Esophagus squamous epithelium (tissue), 5 donors: ENCODE measurements at places on chromosomes 2 and 18.

- DNase-seq, result no peak
These were observed 688 bp upstream of the ARHGAP28 start for GRCh38 chr18:6728809-6729246.

DNA sequence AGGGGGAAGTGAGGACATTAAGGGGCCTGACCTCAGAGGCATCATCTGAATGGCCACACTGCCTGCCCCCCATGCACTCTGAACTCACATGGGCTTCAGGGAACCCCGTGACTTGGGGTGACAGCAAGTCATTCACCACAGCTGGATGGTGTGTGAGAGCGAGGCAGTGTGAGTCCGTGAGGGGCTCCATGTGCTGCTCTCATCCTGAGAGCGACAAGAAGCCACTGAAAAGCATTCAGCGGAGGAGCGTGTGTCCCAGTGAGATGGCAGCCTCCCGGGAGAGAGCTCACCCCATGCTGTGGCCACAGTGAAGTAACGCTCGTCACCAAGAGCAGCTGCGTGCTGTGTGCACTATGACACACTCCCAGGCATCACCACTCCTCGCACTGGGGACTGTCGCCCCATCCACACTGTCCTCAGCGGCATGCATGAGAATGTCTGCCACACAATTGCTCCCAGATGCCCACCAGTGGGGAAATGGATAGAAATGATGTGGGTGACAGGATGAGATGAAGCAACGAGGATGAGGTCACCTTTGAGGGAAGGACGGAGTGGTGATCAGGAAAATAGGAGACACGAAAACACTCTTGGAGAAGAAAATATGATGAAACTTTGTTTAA lies 213.0 kb upstream of the RAB6C start:
- DNase-seq, result no peak

DNA sequence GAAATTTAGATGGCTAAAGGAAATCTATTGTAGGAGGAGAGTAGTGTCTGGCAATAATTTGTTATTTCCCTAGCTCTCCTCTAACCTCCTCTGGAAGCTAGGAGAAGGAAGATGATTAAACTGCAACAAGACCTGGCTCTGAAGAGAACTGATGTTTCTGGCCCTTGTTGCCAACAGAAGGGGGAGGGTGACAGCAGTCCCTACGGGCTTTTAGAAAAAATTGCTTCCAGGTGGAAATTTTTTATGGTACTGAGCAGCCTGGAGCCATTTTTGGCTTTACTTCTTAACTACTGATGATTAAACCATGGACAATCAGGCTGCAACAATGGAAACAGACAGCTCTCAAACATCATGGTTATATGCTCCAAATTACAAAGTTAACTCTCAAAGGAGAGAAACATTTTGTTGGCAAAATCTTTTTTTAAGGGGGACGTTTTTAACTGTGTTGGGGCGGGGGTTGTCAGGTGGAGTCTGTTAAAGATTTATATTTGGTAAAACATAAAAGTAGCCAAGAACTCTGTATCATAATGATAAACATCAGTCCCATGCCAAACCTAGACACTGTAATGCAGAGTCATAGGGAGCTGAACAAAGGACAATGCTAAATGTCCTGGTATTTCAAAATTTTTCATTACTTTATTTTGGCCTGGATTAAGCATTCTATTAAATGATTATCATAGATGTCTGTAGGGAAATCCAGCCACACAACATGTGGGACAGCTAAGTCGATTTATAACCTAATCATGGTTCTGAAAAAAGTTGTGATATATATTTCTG lies 70.0 kb downstream of the EXOC6B start:
- no peak for DNase-seq

DNA sequence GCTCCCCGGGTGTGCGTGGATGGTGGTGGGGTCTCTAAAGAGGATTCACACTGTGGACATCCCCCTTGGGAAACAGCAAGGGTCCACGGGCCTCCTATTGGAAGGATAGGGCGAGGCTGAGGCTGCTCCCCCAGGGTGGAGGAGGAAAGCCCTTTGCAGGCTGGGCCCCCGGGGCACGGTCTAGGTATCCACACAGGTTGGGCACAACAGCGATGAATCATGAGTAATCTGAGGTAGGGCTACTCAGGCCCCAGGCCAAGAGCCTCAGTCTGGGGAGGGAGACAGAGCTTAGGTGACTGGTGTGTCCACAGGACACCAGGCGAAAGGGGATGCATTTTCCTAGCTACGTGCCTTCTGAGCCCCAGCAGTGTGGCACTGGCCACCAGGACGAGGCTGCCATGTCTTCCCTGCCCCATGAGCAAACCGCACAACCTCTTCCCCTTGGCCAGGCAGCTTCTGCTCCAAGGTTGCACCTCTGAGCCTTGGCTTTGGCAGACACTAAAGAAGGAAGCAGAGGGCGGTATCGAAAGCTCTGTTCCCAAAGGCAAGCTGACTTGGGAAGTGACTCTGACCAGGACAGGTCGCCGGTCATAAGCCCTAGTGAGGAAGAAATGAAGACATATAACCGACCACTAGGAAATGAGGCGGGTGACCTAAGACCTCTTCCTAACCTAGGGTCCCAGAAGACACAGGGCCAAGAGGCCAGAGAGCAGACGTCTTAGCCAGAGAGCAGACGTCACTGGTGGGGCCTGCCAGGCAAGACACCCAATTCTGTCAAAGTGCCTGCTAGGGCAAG lies 14.6 kb upstream of the SEMA4C start:
- DNase-seq, result no peak

GRCh38 chr2:237701033-237701858 lies 73.9 kb downstream of the LRRFIP1 start:
- no peak for DNase-seq
